ENCODE measurements at places on chromosomes 1 and 21. TPM values are rescaled to one million over a fixed set of nuclear protein-coding genes. Genes with fewer than 3 reads are reported as not detected.

Gene ARL8A
- 15.0 TPM for total RNA-seq

Gene ZFP69
- 0.26 TPM for total RNA-seq

Gene CHI3L2
- total RNA-seq: 0.69 TPM

Gene NBPF1
- total RNA-seq: 178 TPM

Gene NMNAT2
- total RNA-seq: 0.85 TPM

Gene MORC3
- 57.8 TPM for total RNA-seq

Gene SYNC
- 19.8 TPM for total RNA-seq

Gene EDN2
- total RNA-seq: not detected

Gene LCE1B
- not detected for total RNA-seq

Gene S100A5
- total RNA-seq: not detected

Gene GCSAML
- not detected for total RNA-seq

Gene SPATA1
- total RNA-seq: 0.26 TPM

Gene SLC25A24
- 28.9 TPM for total RNA-seq

Gene CASQ1
- total RNA-seq: 0.48 TPM

Gene C1QA
- 33.1 TPM for total RNA-seq

Gene LDLRAD1
- not detected for total RNA-seq

Gene ZNF648
- 0.27 TPM for total RNA-seq

Gene CYP4A22
- not detected for total RNA-seq
